ENCODE measurements at places on chromosomes 11 and 22. TPM values are rescaled to one million over a fixed set of nuclear protein-coding genes. Genes with fewer than 3 reads are reported as not detected.

The MFRP gene
- total RNA-seq, result not detected

The TMEM45B gene
- not detected for total RNA-seq

The GRIK4 gene
- total RNA-seq, result 0.45 TPM

The C11orf91 gene
- 0.56 TPM for total RNA-seq

The SLC22A12 gene
- not detected for total RNA-seq

The SCN2B gene
- total RNA-seq, result 7.2 TPM
